NCI-H1436 treated with DMSO at 0.1 percent for 48 hours (cell line): ENCODE measurements at places on chromosomes 11 and 22.

DNA sequence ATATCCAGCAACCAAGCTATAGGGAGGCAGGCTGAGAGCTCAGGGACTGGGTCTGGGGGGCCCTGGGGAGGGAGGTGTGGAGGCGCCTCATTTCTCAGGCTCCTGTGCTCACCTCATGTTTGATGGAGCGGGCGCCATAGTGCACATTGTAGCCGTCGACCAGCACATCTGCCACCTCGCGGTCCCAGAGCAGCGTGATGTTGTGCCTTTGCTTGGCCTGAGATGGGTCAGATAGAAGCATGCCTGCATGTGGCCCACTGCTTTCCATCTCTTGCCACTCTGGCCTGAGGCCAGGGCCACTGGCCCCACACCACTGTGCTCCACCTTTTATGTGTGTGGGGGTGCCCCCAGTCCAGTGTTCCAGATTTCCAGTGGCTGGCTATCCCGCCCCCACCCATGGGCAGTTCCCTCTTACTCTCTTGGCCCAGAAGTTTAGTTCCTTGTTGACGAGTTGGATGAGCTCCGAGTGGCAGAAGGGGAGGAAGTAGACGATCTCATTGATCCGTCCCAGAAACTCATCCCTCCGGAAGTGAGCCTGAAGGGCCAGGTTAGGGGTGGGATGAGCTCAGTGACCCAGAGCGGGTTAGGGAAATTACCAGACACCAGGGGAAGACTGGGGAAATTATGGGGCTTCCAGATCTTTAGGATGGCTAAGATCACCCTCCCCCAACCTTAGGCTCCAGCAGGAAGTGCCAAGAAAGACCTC is 50.1 kb upstream of the PHOX2A start:
- no peak for DNase-seq

DNA sequence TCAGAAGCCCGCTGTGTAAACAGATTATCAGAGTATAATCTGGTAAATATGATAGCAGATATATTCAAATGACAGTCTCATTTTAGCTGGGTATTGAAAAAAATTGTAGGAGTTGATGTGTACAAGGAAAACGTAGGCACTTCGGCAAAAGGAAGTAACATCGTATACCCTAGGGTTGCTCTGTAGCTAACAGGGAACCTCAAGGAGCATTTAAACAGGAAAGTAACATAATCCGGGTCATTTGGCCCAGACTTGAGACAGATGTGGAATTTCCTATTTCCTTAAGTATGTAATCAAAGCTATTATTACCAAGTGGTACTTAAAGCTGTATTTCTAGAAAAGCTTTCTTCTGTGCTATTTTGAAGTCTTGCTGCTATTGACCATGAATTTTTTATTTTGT is 215.6 kb downstream of the DDX10 start:
- no peak for DNase-seq

DNA sequence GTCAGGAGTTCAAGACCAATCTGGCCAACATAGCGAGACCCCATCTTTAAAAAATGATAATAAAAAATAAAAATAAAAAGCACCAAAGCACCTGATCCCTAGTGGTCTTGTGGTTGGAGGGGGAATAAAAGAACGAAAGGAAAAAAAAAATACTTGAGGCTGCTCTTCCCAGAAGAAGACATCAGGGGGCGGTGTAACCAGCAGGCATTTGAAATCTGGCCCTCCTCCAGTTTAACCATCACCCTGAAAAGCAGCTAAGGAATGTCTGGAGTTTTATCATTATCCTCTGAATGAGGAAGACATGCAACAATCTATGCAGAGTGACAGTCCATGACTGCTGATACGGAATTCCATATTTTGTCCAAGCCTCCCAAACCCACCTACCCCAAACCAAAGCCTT is 5.6 kb upstream of the KCTD17 start:
- DNase-seq = no peak

GRCh38 chr22:19995611-19996339 is 20.8 kb downstream of the ARVCF start:
- DNase-seq = no peak

- no peak for DNase-seq
These were observed 48.1 kb upstream of the SHISAL1 start for GRCh38 chr22:44360668-44361381.

DNA sequence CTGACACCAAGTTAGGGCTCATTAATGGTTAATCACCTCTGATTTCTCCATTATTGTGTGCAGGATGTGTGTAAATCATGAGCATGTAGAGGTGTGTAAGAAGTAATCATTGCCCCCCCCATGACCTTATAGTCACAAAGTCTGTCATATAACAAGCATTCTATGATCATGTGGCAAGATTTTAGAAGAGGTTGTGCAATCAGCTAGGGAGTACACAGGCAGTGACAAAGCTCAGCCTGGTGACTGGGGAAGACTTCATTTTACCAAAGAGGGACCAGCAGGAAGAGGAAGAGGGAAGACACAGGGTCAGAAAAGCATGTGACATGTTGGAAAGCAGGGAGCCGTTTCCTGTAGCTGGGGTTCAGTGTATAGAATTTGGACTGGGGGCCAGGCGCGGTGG is 176.5 kb upstream of the LARGE1 start:
- DNase-seq = no peak

DNA sequence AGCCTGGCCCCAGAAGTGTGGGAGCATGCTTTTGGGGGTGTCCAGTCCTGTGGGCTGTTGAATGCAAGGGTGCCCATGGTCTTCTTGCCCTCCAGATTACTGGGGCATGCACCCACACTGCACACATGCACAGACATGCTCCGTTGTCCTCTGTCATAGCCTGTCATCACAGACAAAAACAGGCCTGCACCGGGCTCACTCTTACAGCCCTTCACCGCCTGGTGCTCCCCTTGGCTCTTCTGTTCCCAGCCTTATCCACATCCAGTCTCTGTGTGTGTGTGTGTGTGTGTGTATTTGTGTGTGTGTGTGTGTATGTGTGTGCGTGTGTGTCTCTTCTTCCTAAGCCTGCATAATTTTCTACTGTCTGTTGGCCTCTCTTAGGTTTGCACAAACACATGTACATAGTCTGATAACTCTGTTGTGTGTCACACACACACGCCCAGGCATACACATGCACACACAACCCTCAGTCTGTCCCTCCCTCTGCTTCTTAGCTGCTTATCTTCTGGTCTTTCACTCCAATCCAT is 23.4 kb upstream of the NECTIN1 start:
- no peak for DNase-seq

- DNase-seq = no peak
These were observed 341.1 kb upstream of the CNTN5 start for GRCh38 chr11:98679673-98680072.

- no peak for DNase-seq
These were observed 15.4 kb downstream of the XRCC6 start for GRCh38 chr22:41636467-41636866.

GRCh38 chr11:132977746-132978145 is 554.6 kb downstream of the OPCML start:
- no peak for DNase-seq

GRCh38 chr11:4606231-4607015 is 1.6 kb downstream of the TRIM68 start:
- DNase-seq = no peak

DNA sequence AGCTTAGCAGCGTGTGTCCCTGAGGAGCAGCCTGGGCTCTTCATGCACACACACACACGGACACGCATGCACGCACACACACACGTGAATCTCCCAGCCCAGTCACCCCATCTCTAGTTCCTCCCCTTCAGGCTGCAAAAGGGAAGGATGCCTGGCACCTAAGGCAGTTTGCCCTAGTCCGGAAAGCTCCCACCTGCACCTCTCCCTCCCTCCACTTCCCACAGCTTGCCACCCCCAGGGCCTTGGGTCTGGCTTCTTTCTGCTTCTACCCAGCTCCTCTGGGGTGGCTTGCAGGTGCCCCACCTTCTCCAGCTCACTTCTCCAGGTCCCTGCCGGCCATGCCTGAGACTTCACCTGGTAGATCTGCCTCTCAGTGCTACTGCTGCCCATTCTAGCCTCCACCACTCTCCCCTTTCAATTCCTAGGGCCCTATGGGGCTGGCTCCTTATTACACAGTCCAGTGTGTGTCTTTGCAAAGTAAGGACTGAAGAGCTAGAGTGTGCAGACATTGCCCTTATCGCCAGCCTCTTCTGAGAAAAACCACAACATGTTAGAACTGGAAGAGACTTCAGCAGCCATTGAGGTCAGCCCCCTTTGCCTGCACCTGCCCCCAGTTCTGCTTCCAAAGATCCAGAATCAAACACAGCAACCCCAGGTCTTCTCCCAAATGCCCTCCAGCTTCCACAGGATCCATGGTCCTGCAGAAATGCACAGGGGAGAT is 33.5 kb upstream of the CHST1 start:
- no peak for DNase-seq

DNA sequence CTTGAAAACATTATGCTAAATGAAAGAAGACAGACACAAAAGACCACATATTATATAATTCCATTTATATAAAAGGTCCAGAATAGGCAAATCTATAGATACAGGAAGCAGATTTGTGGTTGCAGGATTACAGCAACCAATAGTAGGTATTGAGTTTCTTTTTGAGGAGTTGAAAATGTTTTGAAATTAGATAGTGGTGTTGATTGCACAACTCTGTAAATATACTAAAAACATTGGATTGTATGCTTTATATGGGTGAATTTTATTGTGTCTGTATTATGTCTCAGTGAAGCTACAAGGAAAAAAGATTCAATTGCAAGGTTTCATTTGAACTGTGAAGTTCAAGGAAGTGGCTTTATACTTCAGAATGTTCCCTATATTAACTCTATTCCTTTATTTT is 3.0 kb upstream of the RRAS2 start:
- DNase-seq = no peak

DNA sequence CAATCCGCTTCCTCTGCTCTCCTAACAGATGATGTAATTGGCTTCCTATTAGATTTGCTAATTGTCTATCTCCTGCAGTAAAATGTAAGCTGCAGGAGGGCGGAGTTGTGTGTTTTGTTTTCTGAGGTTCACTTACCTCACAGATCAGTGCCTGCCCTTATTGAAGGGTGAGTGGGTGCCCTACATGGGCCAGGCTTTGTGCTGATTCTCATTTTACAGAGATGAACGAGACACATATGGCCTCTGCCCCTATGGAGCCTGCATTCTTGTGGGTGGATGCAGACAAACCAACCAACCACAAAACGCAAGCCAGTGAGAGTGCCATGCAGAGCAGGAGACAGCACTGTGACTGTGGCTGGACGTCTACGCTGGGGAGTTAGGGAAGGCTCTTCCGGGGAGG is 9.9 kb downstream of the TESMIN start:
- no peak for DNase-seq

DNA sequence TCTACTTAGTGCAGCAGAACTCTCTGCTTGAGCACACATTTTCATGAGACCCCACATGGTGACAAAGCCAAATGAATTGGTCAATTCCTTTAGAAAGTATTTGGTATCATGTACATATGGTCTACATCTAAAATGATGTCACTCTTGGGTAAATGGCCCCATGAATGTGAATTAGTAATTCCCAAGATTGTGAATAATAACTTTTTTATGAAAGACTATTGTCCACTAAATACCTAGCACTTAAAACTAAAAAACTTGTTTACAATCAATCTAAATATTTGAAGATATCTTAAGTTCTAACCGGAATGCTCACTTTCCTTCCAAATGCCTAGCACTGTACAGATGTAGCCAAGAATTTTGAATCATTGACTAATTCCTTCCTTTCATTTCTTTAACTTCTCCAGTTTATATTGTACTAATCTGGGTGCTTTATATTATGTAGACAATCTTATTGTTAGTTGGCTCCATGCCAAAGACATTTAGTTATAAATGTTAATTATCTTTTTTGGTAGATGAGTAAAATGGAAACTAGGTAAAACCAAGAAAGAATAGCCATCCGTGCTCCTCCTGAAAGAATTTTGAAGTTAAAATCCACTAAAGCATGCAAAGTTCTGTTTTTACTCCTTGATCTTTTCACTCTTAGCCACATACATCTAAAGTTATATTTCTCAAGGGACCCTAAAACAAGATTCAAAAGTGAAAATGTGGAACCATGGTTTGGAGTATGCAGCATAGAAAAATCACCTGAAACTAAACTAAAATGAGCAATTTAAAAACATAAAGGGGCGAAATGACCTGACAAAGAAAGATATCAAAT is 145.0 kb upstream of the ARHGAP20 start:
- DNase-seq = no peak

GRCh38 chr11:567011-567628 is 6.3 kb downstream of the RASSF7 start:
- no peak for DNase-seq

DNA sequence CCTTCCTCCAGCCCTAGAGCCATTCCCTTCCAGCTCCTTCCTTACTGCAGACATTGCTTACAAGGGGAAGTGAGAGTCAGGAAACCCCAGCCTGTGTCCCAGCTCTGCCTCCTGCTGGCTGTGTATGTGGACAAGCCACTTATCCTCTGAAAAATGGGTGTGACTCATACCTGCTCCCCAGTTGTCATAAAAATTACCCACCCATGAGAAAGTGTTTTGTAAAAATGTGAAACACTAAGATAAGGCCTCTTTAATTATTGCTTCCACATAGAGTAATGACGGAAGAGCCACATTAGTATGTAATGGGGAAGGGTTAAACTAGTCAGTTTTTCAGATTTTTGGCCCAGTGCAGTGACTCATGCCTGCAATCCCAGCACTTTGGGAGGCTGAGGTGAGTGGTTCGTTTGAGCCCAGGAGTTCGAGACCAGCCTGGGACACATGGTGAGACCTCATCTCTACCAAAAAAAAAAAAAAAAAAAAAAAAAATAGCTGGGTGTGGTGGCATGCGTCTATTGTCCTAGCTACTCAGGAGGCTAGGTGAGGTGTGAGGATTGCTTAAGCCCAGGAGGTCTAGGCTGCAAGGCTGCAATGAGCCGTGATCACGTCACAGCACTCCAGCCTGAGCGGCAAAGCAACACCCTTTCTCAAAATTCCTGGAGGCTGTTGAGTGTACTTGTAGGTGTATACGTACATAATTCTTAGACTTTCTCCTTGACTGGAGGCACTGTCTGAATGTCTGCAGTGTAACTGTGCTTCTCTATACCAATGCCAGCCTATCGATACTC is 84.9 kb downstream of the CTTN start:
- no peak for DNase-seq

DNA sequence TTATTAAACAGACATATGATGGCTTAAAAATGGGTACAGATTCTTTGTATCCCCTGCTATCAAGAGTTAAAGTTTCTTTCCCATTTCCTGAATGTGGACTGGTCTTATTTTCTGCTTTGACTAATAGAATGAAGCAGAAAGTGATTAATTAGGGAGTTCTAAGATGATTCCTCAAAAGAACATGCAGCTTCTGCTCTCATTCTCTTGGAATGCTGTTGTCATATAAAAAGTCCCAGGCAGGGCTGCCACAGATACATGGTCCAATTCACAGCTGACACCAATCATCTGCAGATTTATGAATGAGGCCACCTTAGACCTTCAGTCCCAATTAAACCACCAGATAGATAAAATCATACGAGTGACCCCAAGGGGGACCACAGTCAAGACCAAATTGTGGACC is 844.5 kb upstream of the RAG2 start:
- no peak for DNase-seq
